ENCODE measurements at places on chromosomes 5 and 9.

- no peak for DNase-seq
These were observed 248.7 kb upstream of the RGMB start for GRCh38 chr5:98524773-98525172.

GRCh38 chr9:130424595-130425454 is 19.9 kb upstream of the ASS1 start:
- DNase-seq = no peak

DNA sequence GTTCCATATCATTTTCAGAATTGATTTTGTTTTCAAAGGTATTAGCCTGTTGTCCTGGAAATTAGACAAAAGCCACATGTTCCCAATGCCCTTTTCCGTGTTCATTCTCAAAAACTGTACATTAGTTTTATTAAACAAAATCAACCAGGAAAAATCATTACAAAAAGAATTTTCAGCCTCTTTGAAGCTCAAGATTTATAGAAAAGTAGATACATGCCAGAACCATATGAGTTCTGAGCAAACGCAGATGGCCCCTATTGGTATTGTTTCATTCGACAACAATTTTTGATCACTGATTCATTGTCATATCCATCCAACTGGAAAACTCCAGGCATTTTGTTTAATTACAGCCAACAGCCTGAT is 148.5 kb upstream of the GRAMD2B start:
- DNase-seq = no peak

DNA sequence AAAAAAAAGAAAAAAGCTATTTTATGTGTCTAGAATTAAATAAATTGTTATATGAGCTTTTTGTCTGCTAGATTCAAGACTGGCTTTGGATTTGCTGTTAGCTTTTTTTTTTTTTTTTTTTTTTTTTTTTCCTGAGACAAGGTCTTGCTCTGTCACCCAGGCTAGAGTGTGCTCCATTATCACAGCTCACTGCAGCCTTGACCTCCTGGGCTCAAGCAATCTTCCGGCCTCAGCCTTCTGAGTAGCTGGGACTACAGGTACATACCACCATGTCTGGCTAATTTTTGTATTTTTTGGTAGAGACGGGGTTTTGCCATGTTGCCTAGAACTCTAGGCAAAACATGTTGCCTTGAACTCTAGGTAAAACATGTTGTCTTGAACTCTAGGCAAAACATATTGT is 16.7 kb downstream of the GPBP1 start:
- no peak for DNase-seq

DNA sequence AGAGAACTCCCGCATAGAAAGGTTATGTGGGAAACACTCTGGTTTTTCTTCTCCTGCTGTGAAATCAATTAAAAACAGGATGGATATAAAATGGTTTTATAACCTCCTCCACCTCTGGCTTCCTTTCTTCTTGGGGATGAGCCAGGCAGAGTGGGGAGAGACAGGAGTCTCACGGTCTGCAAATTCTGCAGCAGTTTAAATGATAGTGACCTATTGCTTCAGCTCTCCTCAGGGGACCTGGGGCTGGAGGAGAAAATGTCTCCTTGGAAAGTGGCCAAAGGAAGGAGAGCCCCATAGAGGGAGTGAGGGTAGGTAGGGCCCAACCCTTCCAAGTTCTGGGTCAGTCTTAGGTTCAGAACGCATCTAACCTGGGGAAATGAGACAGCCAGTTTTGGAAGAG is 118.8 kb downstream of the MTX3 start:
- DNase-seq = no peak

DNA sequence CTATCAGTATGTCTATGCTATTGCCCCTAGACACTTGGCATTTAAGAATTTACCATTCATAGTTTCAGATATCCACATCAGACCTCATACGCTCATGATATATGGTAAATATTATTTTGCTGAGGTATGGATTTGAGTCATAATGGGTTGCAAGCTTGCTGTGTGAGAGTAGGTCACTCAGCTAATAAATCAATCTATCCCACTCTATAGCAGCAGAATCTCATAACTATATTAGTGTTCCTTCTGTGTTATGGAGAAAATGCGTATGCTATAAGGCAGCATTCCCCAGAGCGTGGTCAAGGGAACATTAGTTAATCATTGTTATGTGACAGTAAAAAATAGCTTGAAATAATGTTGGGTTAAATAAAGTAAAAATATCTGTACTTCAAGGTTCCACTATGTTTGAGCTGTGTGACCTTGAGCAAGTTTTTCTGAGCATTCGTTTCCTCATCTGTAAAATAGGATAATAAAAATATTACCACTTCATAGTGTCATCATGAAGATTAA is 7.7 kb downstream of the TRIM32 start:
- no peak for DNase-seq

All from HAP-1 (cell line).